ENCODE measurements at places on chromosomes 2 and 18.

GRCh38 chr2:233831861-233832260 lies 22.5 kb downstream of the HJURP start:
- DNase-seq: no peak

DNA sequence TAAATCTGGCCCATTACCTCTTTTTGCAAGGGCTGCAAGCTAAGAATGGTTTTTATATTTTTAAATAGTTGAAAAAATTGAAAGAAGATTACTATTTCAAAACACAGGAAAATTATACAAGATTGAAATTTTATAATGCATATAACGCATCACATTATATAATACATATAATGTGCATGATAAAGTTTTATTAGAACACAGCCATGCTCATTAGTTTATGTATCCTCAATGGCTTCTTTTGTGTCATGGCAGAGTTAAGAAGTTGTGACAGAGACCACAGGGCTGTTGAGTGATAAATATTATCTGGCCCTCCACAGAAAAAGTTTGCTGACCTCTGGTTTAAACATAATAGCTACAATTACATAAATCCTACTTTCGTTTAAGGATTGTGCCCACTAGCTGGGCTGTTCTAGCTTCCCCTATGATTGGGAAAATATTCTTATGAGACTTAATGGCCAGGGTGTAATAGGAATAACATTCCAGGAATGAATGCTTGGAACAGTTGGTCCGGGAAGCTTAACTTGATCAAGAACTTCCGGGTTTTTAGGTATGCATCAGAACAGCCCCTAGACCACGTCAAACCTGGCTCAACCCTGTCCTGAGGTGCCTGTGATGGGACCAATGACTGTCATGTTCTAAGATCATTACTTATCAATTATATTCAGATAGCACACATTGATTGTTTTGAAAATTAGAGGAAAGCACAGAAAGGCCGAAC lies 98.7 kb upstream of the LPIN2 start:
- DNase-seq: no peak

DNA sequence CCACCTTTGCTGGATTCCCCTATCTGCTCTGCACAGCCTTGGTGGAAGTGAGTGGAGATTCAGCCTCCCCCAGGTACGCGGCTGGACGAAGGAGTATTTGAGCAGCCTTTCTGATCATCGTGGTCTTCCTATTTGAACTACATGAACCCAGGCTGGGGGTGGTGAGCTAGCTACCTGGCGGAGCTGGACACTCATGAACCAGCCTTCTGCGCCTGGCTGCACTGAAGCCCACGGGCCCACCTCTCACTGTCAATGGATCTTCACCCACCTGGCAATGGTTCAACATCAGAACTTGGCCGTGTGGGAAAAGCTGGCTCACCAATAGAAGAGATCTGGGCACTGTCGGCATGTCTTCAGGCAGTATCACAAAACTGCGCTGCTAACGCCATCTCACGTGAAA lies 35.4 kb downstream of the ANKMY1 start:
- DNase-seq: no peak

DNA sequence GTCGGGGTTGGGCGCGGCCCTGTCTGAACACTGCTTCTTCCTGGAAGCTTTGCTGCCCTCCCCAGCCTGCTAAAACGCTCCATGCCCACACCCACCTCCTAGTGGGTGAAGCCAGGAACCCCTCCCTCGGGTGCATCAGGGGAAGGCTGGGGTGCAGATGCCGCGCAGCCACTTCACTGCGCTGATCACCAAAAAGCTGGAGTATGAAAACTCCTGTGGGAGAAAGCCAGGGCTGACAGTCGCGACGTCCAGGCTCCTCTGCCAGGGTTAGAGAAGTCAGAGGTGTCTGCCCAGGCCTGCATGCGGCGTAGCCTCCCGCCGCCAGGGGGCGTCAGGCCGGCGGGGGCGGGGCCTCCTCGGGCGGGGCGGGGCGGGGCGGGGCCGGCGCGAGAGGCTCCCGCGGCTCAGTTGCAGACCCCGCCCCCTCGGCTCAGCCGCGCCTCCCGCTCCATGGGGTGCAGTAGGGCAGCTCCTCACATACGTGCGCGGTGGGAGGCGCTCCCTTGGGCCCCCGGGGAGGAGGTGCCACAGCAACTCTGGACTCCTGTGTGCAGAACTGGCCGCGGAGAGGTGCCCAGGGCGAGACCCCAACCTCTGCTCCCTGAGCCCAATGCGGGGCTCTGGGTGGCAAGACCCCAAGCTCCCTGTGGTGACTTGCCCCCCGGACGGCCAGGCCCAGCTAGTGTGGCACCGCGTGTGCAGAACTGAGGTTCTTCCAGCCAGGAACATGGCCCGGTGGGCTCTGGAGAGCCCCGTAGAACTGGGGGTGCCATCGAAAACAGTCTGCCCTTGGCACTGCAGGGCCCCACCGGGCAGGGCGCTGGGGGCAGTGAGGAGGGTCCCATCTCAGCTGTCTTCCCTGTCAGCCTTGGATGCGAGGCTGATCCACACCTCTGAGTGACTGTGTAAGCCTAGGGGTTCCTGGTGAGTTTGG lies 1.8 kb upstream of the RNPEPL1 start:
- no peak for DNase-seq

- no peak for DNase-seq
These were observed 46.3 kb downstream of the PSD4 start for GRCh38 chr2:113219889-113220641.

DNA sequence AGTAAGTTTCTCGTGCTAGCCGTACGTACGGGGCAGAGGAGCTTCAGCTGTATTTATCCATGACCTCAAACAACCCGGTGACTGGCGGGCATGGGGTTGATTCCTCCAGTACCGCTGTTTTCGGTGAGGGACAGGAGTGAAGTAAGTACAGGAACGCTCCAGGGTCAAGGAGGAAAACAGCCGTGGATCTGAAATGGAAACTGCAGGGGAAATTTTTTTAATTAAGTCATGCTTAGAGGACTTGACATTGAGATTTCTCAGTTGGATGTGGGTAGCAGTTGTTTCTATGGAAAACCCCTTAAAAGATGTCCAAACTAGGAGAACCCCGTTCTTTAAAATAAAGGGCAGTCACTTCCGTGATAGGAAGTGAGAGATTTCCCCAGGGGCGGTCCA lies 1.2 kb downstream of the RAB12 start:
- DNase-seq: no peak

GRCh38 chr18:29154196-29154757 lies 977.3 kb upstream of the CDH2 start:
- DNase-seq: no peak

- DNase-seq: no peak
These were observed 16.5 kb upstream of the KLHL23 start for GRCh38 chr2:169716938-169717690.

DNA sequence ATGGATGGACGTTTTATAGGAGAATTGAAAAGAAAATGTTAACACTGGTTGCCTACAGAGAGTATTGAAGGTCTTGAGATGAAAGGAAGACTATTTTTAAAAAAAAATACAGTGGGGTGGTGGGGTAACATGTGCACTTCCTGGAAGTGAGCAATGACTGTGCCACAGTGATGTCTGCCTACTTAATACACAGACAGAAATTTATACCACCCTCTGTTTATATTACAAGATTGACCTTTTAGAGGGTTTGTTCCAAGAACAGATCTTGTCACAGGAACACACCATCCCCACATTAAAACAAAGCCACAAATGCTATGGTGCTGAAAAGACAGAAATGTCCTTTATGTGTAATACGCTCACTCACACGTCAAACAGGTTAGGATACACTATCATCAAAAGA lies 87.6 kb downstream of the THADA start:
- no peak for DNase-seq

DNA sequence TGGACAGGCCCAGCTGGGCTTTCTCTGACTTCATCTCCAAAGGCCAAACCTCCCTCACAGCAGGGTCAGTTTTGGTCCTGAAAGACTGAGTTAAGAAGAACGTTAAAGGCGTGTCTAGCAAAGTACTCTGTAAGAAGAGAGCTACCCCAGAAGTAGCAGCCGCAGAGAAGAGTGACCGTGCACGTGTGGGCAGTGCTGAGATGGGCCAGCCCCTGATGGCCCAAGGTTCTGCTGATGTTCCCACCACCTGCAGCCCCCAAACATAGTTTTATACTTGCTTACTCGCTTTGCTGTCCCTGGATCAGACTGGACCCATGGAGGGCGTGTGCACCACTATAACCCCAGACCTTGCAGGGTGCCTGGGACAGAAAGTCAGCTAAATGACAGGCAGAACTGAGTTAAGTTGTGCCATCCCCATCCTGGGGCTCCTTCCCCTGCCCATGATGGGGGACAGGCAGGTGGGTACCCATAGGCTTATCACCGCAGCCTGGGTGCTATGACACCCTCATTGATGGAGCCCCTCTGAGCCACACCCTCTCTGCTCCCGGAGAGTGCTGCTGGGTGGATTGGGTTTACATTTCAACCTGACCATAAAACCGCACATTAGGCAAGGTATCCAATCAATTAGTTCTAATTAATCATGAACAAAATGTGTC lies 367.3 kb upstream of the HS6ST1 start:
- no peak for DNase-seq

GRCh38 chr18:79848579-79849327 lies 51.0 kb downstream of the KCNG2 start:
- DNase-seq: no peak

- DNase-seq: no peak
These were observed 166.5 kb downstream of the SUCLG1 start for GRCh38 chr2:84292545-84292944.

GRCh38 chr2:38192976-38193375 lies 117.0 kb upstream of the CYP1B1 start:
- DNase-seq: no peak

DNA sequence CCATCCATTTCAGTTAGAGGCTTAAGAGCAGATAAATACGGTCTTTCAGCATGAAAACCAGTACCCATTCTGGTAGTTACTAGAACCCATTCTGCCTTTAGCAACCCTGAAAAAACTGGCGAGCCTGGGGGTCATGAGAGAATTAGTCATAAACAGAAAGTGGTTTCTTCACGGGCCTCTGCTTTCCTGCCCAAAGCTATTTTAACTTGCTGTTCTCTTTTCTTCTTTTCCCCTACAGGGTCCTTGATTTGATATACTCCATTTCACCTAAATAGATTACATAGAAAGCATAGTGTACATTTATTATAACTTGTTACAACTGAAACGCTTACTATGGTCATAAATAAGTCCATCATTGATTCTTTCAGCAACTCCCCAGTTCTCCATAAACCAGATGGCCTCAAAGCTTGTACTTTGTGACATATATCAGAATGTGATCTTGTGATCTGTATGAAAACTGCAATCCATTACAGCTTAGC lies 48.3 kb downstream of the WDFY1 start:
- DNase-seq: peak; percentile 23

GRCh38 chr2:239271471-239271870 lies 129.3 kb downstream of the HDAC4 start:
- DNase-seq: no peak

DNA sequence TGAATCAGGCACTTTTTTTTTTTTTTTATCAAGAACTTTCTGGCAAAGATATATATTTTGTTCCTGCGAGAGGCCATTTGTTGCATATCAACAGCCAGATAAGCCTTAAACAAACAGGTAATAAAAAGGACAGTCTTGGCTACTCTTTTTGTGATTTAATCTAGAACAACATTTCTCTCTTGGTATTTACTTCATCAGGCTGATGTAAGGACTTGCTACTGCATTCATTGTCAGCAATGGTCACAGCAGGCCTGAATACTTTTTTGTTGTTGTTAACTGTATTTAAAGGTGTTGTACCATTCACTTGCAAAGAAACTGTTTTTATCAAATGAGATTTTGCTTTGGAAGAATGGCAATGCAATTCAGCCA lies 683.8 kb downstream of the IRS1 start:
- DNase-seq: no peak

GRCh38 chr18:45930963-45931362 lies 36.2 kb downstream of the EPG5 start:
- no peak for DNase-seq

GRCh38 chr2:197556456-197556855 lies 40.6 kb downstream of the MOB4 start:
- DNase-seq: no peak

DNA sequence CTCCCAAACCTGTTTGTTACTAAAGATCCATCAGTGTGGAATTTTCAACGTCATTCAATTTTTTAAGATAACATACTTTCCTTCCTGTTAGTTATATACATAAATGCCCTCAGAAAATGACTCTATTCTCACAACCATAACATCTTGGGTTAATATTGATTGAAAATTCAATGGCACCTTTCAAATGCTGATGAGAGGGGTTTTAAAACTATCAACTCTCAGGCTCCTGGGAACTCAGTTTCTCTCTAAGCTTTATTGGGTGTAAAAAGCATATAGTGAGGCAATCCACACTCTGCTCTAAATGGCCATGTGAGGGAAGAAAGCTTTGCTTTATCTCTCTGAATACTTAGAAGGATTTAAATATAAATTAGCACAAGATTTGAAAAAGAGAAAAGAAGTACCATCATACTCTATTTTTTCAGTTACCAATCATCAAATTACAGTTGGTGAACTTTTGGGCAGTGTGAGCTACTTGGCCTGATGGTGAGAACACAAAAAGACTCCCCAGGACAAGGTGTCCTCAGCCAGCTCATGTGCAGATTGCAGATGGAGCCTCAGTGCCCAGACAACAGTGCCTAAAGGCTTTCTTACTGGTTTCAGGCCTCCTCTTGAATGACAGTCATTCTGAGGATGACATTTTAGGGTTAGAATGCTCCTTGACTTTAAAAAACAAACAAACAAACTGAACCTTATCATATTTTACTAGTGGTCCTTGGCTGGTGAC lies 24.6 kb upstream of the CERS6 start:
- DNase-seq: no peak

DNA sequence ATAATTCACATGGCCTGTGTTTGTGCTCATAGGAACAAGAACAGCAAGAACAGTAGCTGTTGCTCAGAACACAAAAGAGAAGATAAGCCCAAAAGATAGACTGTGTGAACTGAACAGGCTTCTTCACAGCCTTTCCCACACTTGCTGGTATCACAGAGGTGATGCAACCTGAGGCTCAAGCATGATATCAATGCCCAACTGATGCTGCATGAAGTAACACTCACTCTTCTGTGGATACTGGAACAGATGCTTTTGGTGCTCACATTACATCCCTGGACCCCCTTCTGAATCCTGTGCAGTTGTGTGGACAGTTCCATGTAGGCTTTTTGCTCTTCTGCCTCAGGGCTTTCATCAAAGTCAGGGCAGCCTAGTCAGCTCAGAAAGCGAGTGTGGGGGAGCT lies 88.4 kb upstream of the RND3 start:
- no peak for DNase-seq

GRCh38 chr18:59005262-59005661 lies 134.4 kb upstream of the SEC11C start:
- no peak for DNase-seq

GRCh38 chr2:143964891-143965290 lies 555.0 kb downstream of the ZEB2 start:
- no peak for DNase-seq

- DNase-seq: no peak
These were observed 18.1 kb downstream of the TET3 start for GRCh38 chr2:74002505-74003421.

- DNase-seq: no peak
These were observed 324.1 kb downstream of the DLGAP1 start for GRCh38 chr18:4130734-4131719.

- no peak for DNase-seq
These were observed 57.3 kb upstream of the TMEM182 start for GRCh38 chr2:102704531-102704930.

GRCh38 chr2:134281815-134282419 lies 28.0 kb downstream of the MGAT5 start:
- DNase-seq: no peak

GRCh38 chr2:214127571-214127970 lies 283.3 kb upstream of the VWC2L start:
- no peak for DNase-seq
